ENCODE measurements at places on chromosomes 16 and 17.

DNA sequence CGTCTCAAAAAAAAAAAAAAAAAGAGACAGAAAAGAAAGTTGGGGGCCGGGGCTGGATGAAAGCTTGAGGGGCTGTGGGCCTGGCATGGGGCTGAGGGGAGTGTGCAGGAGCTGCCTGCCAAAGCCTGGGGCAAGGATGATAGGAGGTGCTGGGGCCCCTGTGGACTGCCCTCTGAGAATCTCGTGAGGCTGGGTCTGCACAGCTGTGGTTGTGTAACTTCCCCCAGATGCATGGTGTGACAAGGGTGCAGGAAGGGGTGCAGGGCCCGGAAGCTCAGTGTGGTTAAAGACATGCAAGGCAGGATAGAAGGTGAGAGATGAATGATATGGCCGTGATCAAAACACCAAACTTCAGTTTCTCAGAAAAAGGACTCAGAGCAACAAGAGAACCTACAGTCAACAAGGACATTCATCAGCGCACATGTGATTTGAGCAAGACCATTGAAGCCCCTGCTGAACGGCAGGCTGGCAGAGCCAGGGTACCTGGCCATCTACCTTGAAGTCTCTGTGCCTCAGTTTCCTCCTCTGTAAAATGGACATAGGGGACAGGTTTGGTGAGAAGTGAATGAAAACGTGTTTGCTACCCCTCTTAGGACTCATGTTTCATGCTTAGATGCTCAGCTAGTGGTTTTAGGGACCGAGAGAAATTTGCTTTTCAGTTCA is 9.6 kb downstream of the IL32 start:
- DNase-seq: peak; percentile 69

GRCh38 chr17:31488264-31488981 is 96.9 kb downstream of the RAB11FIP4 start:
- peak; percentile 41 for DNase-seq

- no peak for DNase-seq
These were observed 5.8 kb downstream of the ZNF18 start for GRCh38 chr17:11991461-11991860.

DNA sequence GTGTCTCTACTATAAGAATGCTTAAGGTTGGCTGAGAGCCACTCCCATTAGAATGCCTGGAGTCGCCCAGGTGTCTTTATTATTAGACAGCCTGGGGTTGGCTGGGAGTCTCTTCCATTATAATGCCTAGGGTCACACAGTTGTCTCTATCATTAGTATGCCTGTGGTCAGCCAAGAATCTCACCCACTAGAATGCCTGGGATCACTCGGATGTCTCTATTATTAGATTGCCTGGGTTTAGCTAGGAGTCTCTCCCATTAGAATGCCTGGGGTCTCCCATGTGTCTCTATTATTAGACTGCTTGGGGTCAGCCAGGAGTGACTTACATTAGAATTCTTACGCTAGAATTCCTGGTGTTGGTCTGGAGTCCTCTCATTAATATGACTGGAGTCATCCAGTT is 2255.3 kb downstream of the TP53TG3F start:
- no peak for DNase-seq

- no peak for DNase-seq
These were observed 523.0 kb upstream of the CDH11 start for GRCh38 chr16:65644821-65645220.

DNA sequence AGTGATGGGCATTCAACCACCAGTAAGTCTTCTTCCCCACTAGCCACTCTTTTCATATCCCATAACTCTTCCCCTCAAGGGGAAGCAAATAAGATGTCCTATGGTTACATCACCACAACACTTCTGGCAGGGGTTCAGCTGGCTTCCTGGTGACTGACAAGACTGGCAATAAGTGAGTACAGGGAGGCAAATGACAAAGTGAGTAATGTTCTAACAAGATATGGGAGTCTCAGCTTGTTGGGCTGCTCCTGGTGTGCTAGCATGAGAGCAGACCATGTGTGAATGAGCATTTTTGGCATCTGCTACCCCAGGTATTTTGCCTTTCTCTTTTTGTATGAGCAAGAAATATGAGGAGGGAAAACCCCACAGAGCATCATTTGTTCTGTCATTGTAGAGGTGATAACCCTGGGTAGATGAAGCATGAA is 9.9 kb downstream of the TMIGD1 start:
- peak; percentile 9 for DNase-seq

GRCh38 chr16:86158688-86159360 is 259.9 kb downstream of the IRF8 start:
- DNase-seq: no peak

- DNase-seq: no peak
These were observed 230.1 kb downstream of the SLC39A11 start for GRCh38 chr17:72862276-72862999.

GRCh38 chr16:73415286-73415685 is 367.4 kb upstream of the ZFHX3 start:
- DNase-seq: no peak

DNA sequence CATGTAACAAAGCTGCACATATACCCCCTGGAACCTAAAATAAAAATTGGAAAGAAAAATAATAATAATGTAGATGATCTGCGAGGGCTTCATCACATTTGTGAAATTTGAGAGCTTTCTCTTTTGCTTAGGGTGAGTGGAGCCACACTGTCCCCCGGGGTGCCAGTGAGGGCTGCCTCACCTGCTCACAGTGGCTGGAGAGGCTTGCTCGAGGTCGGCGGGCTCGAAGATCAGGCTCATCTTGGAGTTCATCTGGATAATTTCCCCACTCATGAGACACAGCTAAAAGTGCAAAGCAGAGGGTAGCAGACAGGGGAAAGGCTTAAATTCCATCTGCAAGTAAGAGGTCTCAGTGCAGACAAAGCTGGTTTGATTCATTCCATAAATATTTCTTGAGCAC is 123.8 kb downstream of the DNAH3 start:
- no peak for DNase-seq

GRCh38 chr17:8029121-8029520 is 9.7 kb upstream of the ALOX15B start:
- no peak for DNase-seq

GRCh38 chr17:75084039-75084660 is 3.6 kb upstream of the SLC16A5 start:
- DNase-seq: no peak

- DNase-seq: no peak
These were observed 9.3 kb downstream of the CCDC102A start for GRCh38 chr16:57527027-57527426.

DNA sequence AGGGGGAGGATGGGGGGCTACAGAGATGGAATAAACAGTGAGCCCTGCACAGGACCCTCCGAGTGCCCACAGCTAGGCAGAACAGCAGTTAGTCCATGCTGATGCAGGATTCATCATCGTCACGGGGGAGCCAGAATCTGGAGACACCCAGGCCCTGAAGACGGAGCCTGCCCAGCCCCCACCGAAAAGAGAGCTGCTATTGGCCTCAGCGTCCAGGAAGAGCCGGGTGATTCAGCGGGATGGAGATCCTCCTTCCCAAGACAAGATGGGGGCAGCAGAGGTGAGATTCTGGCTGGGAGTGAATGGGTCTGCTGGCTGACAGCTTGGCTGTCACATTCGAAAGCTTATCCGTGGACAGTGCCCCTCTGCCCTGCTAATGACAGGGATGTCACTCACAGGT is 133.6 kb upstream of the CRHR1 start:
- no peak for DNase-seq

DNA sequence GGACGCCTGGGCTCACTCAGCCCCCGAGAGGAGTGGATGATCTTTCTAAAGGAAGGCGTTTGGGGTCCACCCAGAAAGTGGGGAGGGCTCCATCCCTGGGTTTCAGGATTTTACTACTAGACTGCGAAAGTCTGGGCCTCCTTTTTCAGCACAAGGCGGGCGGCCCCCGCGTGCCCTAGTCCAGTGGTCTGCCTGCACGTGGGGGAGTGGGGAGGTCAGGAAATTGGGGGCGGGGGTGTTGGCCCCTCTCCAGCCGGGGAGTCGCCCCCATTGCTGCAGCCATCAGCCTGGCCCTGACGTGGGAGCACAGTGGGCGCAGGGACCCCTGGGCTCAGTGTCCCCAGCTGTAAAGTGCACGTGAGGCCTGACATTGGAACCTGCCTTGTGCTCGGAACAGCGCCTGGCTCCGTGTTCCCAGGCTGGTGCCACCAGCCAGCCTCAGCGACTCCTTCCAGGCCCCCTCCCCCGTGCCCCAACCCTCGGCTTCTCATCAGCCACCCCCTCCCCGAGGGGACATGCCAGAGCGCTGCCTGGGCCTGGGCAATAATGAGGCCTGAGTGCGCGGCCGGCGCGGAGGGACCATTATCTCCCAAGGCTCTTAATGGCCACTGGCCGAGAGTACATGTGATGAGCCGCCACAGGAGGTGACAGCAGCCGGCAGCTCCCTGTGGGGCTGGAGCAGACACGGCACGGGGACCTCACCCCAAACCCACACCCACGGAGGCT is 2.4 kb upstream of the C1QTNF8 start:
- DNase-seq: no peak

- DNase-seq: no peak
These were observed 23.0 kb upstream of the GNA13 start for GRCh38 chr17:65079489-65079900.

DNA sequence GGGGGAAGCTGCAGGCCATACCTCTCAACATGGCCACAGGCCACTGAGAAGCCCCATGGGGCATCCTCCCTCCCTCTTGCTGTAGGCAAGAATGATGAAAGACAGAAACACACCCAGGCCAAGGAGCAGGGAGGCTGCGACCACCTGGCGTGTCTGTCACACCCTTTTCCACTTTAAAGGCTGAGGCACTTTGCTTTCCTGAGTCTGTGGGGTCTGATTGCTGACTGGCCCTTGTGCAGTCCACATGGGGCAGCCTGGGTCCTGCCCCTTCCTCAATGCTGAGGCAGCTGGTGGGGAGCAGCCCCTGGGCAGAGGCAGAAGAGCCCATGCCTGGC is 8.7 kb downstream of the TMEM204 start:
- DNase-seq: peak; percentile 25

DNA sequence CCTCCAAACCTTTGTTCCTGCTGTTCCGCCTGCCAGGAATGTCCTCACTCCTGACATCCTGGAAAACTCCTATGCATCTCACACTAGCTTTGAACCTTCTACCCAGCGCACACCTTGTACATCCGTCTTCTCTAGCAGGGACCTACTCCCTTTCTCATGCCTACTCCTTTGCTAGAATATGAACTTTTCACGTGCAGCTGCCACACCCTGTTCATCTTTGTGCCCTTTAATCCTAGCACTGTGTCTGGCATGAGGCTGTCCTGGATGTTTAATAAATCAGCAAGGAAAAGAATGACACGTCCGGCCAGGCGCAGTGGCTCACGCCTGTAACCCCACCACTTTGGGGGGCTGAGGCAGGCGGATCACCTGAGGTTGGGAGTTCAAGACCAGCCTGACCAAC is 111.0 kb downstream of the NTN1 start:
- DNase-seq: no peak

GRCh38 chr17:50469208-50469605 is 527 bp upstream of the CHAD start:
- DNase-seq: no peak

- no peak for DNase-seq
These were observed 51.2 kb upstream of the CNTNAP4 start for GRCh38 chr16:76226011-76226410.

DNA sequence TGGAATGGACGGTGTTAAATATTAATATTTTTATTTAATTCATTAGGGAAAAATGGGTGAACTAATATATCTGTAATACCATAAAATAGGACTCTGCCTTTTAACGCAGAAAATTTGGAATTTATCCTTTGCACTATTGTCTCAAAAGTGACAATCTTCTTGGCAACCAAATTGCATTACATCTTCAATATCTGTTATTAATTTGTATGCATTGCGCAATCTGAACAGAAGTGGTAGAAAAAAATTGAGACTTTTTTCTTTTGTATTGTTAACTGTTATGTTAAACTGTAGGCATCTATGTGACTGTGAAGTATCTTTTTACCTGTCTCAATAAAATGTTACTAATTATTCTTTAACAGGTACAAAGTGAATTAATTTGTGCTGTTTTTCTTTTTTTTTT is 55.6 kb downstream of the PPM1E start:
- DNase-seq: no peak

- DNase-seq: no peak
These were observed 775.2 kb upstream of the RBFOX1 start for GRCh38 chr16:6557353-6558023.

DNA sequence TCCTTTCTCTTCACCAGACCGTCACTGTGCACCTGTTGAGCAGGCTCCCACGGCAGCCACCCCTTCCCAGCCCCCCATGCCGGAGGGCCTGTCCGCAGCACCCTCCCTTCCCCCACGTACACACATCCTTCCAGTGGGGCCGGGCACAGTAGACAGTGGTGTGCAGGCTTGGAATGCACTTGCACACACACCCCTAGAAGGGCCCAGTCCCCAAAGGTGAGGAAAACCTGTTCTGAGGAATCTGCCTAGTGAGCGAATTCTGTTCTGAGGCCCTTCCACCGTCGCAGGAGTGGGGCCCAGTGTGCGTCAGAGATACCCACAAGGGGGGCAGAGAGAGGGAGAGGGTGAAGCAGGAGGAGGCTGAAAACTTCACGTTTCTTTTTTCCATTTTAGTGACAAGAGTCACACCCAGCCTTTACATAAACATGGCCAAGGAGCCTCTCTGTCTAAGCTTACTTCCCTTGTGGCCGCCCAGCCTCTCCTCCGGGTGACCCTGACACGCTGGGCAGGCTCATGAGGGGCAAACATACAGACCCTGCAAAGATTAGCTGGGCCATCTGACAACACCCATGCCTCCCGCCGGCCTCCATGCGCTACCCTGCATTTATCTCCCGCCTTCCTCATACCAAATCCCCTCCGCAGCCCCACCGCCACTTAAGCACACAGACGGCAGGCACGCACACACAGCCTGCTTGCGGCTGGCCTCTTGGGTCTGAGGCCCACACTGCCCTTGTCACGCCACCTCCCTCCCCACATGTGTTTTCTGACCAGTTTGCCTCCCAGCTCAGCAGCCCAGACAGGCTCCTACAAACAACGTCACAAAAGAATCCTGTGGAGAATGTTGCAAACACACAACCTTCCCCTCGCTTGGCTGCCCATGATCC is 1.8 kb downstream of the ZBTB4 start:
- DNase-seq: no peak

DNA sequence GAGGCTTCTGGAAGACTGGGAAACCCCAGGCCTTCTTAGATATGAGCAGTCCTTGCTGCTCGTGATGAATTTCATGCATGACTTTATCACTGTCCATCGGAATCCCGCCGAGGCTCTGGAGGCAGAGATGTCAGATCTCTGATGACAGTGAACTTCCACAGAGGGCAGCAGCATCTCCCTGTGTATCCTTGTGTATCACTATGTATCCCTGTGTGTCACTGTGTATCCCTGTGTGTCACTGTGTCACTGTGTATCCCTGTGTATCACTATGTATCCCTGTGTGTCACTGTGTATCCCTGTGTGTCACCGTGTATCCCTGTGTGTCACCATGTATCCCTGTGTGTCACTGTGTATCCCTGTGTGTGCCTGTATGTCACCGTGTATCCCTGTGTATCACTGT is 160.2 kb upstream of the CHMP6 start:
- DNase-seq: no peak
